ENCODE measurements at places on chromosomes 13 and 19.

GRCh38 chr13:38223089-38223488, 126.6 kb upstream of the UFM1 start:
- no peak overlapping the region for H3K4me3 ChIP-seq
- no peaks in the 10 kb centered on the region for H3K27me3 ChIP-seq
- no peak overlapping the region for H3K27ac ChIP-seq
- H3K36me3 ChIP-seq: no peaks in the 10 kb centered on the region
- DNase-seq: no peak

GRCh38 chr19:4524808-4525562, 6.7 kb upstream of the PLIN4 start:
- peak; percentile 79 for DNase-seq
- no peaks in the 10 kb centered on the region for H3K27me3 ChIP-seq
- no peaks in the 10 kb centered on the region for H3K4me1 ChIP-seq
- no peak overlapping the region for H3K4me3 ChIP-seq

GRCh38 chr13:107271227-107271626, 703.3 kb upstream of the ARGLU1 start:
- DNase-seq: peak; percentile 36
- H3K27me3 ChIP-seq: no peaks in the 10 kb centered on the region
- peak overlapping the region; percentile 60 for H3K27ac ChIP-seq
- H3K4me3 ChIP-seq: no peak overlapping the region
- peaks cover 6% of the 10 kb centered on the region for H3K4me1 ChIP-seq
- no peaks in the 10 kb centered on the region for H3K36me3 ChIP-seq

DNA sequence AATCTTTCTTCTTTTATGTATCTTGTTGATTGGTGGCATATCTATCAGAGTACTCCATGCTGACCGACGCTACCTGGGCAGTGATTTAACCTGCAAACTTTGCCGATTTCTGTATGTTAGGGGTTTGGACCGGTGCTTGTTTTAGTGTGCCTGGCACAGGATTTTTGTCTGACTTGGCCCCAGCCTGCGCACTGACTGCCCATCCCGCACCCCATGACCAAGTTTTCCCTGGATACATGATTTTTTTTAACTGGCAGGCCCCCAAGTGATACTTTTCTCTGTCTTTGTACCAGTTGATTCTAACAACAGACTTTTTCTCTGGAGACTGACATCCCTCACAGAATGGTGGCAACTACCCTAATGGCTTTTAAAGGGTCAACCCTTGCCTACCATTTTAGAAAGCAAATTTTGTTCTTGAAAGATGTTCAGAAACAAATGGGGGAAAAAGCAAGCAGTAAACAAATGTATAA, 69.0 kb upstream of the C1QTNF9B start:
- H3K36me3 ChIP-seq: no peaks in the 10 kb centered on the region
- H3K27ac ChIP-seq: no peak overlapping the region
- H3K27me3 ChIP-seq: no peaks in the 10 kb centered on the region
- DNase-seq: no peak

DNA sequence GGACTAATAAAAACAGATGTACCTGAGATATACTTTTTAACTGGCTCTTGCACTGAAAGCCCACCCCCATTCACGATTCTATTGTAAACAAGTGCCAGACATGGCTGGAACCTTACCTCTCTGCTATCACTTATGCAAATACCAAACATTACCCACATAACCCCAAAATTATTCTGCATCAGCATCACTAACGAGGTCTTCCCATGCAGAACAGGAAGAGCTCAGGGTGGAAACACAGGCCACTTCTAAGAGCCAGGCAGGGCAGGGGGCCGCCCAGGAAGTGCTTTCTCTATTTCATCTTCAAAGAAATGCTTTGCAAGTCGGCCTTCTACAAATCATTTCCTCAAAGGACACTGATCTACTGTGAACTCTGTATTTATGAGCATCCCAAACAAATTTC, 7.3 kb downstream of the IRS2 start:
- peaks cover 3% of the 10 kb centered on the region for H3K36me3 ChIP-seq
- H3K4me3 ChIP-seq: peak overlapping the region; percentile 73
- H3K4me1 ChIP-seq: peaks cover 9% of the 10 kb centered on the region
- no peaks in the 10 kb centered on the region for H3K27me3 ChIP-seq

DNA sequence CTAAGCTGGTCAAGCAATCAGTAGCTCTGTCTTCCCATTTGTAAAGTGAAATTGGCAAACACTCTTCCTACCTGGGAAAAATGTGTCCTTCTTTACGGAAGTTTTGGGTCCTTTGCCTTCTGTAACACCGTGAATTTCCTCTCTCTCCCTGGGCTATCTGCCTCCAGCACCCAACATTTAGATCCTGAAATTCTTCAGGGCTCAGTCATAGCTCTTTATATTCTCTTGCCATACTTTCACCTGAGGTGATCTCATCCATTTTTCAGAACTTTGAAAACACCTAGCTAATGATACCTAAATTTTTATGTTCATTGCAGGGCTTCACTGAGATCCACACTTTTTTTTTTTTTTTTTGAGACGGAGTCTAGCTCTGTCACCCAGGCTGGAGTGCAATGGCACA, 1042.2 kb downstream of the DIAPH3 start:
- no peaks in the 10 kb centered on the region for H3K36me3 ChIP-seq
- no peaks in the 10 kb centered on the region for H3K27me3 ChIP-seq
- no peaks in the 10 kb centered on the region for H3K4me1 ChIP-seq
- DNase-seq: no peak
- H3K4me3 ChIP-seq: no peak overlapping the region

GRCh38 chr13:95067303-95067702, 233.9 kb downstream of the ABCC4 start:
- DNase-seq: no peak
- peaks cover 6% of the 10 kb centered on the region for H3K4me1 ChIP-seq
- H3K27ac ChIP-seq: no peak overlapping the region
- H3K36me3 ChIP-seq: peaks cover 6% of the 10 kb centered on the region

- H3K4me3 ChIP-seq: no peak overlapping the region
- H3K27me3 ChIP-seq: no peaks in the 10 kb centered on the region
- no peaks in the 10 kb centered on the region for H3K36me3 ChIP-seq
- no peak overlapping the region for H3K27ac ChIP-seq
These were observed 68.3 kb downstream of the PEPD start for GRCh38 chr19:33453265-33453664.

GRCh38 chr19:3374369-3375112, 8.2 kb downstream of the NFIC start:
- H3K27me3 ChIP-seq: no peaks in the 10 kb centered on the region
- H3K4me1 ChIP-seq: peaks cover 3% of the 10 kb centered on the region

DNA sequence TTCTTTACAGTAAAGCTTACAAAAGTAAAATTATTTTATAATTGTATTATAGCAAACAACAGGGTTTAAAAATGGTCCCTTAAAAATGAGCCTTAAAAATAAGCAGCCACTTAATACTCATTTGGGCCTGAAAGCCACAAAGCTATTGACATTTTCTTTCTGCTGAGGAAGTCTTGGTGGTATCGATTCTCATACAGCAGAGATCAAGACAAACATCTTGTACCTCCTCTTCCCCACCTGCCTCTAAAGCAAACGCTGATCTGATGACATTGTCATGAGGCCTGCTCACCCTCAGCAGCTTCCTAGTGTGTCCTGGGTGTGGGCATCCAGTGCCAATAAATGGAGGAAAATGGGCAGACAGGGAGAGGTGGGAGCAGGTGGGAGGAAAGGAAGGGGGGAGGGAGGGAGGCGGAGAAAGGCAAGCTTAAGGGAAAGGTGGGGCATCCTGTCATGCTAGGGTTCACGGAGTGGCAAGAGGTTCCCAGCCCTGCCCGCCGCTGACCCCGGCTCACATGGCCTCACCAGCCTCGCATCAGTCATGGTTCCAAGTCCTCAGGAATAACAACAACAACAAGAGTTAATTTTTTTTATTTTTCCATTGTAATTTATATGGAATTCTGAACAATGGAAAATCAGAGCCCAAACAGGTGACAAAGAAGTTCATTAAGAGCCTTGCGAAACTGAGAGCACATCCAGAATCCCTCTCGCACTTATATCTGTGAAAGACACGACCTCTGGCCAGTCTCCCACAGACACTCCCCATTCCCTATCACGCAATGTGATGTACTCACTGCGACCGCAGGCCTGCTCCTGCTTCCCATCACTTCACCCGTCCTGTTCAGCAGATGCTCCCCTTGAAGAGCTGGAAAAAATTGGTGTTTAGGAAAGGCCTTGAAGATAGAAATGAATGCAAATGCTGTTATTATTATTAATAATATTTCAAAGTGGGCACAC, 15.1 kb upstream of the ATP11A start:
- H3K27me3 ChIP-seq: no peaks in the 10 kb centered on the region
- no peak for DNase-seq
- H3K4me1 ChIP-seq: no peaks in the 10 kb centered on the region
- H3K36me3 ChIP-seq: no peaks in the 10 kb centered on the region
- H3K4me3 ChIP-seq: no peak overlapping the region

DNA sequence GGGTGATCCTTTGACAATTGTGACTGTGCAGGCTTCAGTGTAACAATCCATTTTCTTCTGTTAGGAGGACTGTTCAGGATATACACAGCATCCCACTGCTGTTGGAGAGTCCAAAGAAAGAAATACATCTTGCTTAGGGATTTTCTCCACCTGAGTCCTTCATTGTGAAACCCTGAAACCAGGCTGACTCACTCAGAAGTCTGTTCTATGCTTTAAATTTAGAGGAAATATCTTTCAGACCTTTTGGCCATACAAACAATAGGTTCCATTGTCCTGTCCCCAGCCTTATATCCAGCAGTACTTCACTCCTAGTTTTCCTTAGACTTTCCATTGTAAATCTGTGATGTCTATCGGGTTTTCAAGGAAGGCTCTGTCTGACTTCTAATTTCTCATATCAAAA, 379.1 kb downstream of the SUCLA2 start:
- no peaks in the 10 kb centered on the region for H3K36me3 ChIP-seq
- no peak for DNase-seq
- H3K27me3 ChIP-seq: no peaks in the 10 kb centered on the region

- no peaks in the 10 kb centered on the region for H3K36me3 ChIP-seq
- H3K4me1 ChIP-seq: no peaks in the 10 kb centered on the region
- DNase-seq: no peak
- no peak overlapping the region for H3K4me3 ChIP-seq
- no peak overlapping the region for H3K27ac ChIP-seq
These were observed 24.3 kb downstream of the LEUTX start for GRCh38 chr19:39802958-39803357.

GRCh38 chr19:8511573-8512101, 2.3 kb downstream of the ZNF414 start:
- no peak for DNase-seq
- no peaks in the 10 kb centered on the region for H3K27me3 ChIP-seq

- no peak overlapping the region for H3K4me3 ChIP-seq
These were observed 63.3 kb downstream of the CBY2 start for GRCh38 chr13:45765464-45765863.

DNA sequence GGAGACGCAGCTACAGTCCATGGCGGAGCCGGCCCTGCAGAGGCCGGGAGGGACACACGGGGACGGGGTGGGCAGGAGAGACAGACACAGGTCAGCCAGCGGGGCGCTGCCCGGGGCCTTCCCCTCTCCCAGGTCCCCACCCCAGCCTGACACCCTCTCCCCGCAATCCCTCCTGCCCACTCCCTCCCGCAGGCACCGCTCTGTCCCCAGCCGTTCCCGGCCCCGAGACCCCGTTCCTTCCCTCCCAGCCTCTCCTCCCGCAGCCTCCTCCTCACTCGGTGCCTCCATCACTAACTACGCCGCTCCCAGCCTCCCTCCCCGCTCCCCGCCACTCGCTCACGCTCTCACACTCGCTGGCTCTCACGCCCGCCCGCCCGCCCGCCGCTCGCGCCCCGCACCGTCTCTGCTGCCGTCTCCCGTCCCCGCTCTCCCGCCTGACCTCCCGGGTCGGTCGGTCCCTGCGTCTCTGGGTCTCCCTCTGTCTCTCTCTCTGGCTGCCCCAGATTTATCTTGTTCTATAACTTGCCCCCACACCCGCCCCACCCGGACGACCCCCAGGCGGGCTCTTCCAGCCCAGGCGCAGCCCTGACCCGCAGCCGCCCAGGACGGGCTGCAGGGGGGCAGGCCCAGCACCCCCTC, 15.2 kb downstream of the ERFL start:
- peaks cover 41% of the 10 kb centered on the region for H3K27me3 ChIP-seq
- peak overlapping the region; percentile 5 for H3K4me3 ChIP-seq
- H3K36me3 ChIP-seq: no peaks in the 10 kb centered on the region
- H3K27ac ChIP-seq: no peak overlapping the region
- no peaks in the 10 kb centered on the region for H3K4me1 ChIP-seq

DNA sequence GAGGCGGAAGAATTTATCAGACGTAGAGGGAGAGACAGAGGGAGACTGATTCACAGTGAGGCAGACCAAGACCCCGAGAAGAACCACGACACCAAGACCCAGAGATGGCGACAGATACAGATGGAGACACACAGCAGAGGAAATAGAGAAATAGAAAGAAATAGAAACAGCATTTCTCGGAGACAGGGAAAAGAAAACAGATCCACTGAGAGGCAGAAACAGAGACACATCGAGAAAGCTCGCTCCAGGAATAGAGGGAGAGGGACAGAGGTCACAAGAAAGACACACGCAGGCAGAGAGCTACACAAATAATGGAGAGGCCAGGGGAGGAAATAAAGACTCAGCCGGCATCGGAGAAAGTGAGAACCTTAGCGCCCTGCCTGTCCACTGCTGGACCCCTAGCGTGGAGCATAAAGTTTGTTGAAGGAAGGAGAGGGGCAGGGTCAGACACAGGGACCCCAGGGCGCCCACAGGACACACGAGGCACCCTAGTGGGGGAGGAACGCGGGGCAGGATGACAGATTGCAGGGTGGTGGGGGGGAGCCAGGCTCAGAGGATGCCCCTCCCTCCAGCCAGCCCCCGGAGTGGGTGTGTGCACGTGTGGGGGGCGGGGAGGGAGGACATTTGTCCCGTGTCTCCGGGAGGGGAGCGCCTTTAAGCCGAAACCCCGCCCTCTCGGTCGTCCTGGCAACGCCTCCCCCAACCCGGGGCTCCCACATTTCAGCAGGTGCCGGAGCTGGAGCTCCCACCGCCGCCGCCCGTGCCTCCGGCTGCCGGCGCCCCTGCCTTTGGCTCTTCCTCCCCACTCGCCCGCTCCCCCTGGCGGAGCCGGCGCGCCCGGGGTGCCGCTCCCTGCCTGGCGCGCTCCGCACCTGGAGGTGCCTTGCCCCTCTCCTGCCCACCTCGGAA, at the start of gene PRKCG:
Gene PRKCG (plus strand): TSS at position 716 of the 909 bp plus-strand sequence. CDS start 298 bp downstream, outside the sequence.
- H3K36me3 ChIP-seq: no peaks in the 10 kb centered on the region
- DNase-seq: peak; percentile 76
- peaks cover 36% of the 10 kb centered on the region for H3K27me3 ChIP-seq

- peak; percentile 35 for DNase-seq
These were observed 39.3 kb upstream of the TCF3 start for GRCh38 chr19:1691589-1692290.

DNA sequence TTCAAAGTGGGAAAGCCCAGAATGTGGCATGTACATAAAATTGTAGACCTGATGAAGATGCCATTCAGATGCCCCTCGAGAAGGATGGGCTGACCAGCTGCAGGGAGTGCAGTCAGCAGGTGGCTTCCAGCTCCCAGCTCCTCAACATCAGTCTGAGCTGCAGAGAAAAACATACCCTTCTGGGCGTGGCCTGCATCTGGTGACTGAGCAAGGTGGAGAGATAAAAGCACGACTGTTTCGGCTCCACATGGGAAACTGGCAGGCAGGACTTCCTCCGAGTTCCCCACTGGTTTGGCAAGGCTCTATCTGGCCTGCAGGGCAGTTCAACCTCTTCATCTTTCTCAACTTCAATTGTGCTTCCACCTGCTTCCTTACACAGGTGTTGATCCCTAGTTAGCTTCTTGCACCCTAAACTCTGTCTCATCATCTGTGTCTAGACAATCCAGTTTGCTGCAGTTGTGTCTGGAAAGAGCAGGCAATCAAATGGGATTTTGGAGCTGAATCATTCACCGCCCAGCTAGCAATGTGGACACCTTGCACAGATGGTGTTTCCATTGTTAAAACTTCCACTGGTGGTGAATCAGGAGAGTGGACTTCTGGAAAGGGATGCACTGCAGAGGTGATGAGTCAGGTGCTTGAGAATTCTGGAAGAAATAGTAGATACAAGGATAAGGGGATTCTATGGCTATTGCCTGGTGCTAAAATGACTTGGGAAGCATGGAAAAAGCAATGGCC, 56.8 kb downstream of the POLR1D start:
- no peak overlapping the region for H3K27ac ChIP-seq
- no peak overlapping the region for H3K4me3 ChIP-seq
- no peaks in the 10 kb centered on the region for H3K4me1 ChIP-seq
- H3K36me3 ChIP-seq: no peaks in the 10 kb centered on the region
- no peaks in the 10 kb centered on the region for H3K27me3 ChIP-seq

Measured in SK-N-SH (cell line).